ENCODE measurements at places on chromosomes 2 and 18. TPM values are rescaled to one million over a fixed set of nuclear protein-coding genes. Genes with fewer than 3 reads are reported as not detected.

DNA sequence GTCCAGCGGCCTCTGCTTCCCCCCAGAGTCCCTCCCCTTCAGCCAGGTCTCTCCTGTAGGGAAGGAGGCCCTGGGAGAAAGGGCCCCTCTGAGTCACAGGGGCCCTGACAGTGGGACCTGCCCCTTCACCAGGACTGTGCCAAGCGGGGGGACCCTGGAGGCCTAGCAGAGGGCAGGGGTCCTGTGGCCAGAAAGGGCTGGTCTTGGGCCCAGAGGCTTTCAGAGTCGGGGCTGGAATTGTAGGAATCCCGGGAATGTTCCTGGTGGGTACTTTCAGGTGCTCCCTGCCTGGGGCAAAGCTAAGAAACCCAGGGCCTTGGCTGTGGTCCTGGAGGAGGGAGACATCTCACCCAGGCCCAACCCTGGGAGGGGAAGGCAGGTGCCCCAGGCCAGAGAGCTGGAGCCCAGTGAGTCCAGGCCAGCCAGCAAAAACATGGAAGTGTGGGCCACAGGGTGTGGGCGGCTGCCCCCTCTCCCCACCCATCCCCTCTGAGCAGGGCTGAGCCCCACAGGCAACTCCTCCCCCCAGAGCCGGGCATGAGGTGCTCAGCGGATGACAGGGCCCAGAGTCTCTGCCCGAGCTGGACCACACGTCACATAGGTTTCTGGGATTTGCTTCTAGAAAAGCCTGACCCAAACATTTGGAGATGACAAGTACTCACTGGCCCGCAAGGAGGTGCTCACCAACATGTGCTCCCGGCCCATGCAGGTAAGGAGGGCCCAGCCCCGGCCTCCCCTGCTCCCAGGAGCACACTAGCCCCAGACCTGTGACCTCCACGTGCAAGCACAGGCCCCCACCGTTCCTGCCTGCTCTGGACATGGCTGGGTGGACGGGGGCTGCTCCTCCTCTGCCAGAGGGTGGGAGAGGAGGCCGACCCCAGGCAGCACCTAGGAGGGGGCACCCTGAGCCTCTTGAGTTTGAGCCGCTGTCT lies 48.2 kb upstream of the ALPP start:
- no peak for ATAC-seq

- no peak for ATAC-seq
Measured at GRCh38 chr2:141711627-141712026, 419.2 kb downstream of the LRP1B start.

GRCh38 chr2:148947299-148947698 lies 72.3 kb downstream of the KIF5C start:
- ATAC-seq = no peak

DNA sequence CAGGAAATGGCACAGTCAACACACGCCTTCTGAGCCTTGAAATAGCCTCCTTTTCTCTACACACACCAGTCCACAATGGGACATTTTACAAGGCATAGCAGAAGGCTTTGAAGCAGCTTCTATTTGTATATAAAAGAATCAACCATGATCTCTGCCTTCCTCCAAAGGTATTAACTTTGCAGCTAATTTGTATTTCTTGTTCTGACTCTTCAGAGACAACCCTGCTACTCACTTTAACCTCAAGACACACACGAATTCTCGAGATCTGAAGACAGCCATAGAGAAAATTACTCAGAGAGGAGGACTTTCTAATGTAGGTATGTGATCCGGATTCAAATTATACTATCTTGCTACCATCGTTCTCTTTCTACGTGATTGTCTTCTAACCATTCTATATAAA lies 104.6 kb downstream of the VIT start:
- no peak for ATAC-seq

Gene CFAP53
- total RNA-seq = 0.45 TPM

Gene CFAP221
- total RNA-seq = not detected

All from gastroesophageal sphincter (tissue), 4 donors.